ENCODE measurements at places on chromosomes 12 and 14. TPM values are rescaled to one million over a fixed set of nuclear protein-coding genes. Genes with fewer than 3 reads are reported as not detected.

Gene TROAP
- 37.3 TPM for total RNA-seq

Gene C14orf132
- 3.8 TPM for total RNA-seq

Gene PLEKHH1
- total RNA-seq = 0.47 TPM

Gene OR6C3
- not detected for total RNA-seq

Gene KLRB1
- total RNA-seq = not detected

Gene VDR
- total RNA-seq = 15.9 TPM

Gene ANKRD33
- total RNA-seq = not detected

Gene TMTC1
- total RNA-seq = 9.5 TPM

DNA sequence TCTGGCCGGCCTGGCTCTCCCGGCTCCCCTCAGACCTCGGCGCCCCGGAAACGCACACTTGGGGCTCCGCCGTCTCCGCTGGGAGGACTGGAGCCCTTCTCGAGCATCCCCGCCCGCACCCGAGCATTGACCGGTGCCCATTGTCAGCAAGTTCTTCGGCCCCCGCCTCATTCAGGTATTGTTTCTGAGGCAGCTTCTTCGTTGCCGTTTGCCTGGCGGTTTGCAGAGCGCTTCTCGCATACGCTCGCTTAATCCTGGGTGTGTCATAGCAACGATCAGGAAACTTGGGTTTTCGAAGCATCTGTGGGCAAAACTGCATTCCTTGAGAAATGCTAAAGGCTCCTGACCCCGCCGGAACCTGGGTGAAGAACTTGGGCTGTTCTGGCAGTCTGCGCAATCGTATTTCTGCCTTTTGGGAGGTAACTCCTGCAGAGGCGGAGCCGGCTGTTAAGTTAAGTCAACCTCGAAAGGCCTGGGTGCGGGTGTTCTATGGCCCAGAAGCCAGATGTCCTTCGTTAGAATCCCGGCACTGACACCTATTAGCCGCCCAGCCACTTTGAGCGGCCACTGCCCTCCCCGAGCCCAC lies 518 bp downstream of the GSKIP start:
- peak; percentile 23 for DNase-seq

- DNase-seq = no peak
Measured at GRCh38 chr14:45381091-45381490, 128.1 kb upstream of the MIS18BP1 start.

- DNase-seq = no peak
Measured at GRCh38 chr12:21655591-21655990, 2.1 kb downstream of the LDHB start.

DNA sequence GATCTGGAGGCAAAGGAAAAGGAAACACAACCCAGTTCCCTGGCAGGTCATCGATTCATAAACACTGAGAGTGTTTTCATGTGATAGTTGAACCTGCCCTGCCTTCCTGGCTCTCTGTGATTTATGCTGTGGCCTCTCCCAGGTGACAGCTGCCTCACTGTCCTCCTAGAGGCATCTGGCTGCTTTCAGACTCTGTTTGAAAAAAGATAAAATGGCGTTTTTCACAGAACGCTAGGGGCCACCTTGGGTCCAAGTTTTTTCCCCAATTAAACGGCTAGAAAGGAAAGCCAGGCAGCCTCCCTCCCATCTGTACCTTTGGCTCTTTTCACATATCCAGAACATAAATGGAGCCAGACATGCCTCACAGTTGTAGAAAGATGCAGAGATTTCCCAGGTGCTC lies 252.6 kb upstream of the CCDC196 start:
- DNase-seq = no peak

DNA sequence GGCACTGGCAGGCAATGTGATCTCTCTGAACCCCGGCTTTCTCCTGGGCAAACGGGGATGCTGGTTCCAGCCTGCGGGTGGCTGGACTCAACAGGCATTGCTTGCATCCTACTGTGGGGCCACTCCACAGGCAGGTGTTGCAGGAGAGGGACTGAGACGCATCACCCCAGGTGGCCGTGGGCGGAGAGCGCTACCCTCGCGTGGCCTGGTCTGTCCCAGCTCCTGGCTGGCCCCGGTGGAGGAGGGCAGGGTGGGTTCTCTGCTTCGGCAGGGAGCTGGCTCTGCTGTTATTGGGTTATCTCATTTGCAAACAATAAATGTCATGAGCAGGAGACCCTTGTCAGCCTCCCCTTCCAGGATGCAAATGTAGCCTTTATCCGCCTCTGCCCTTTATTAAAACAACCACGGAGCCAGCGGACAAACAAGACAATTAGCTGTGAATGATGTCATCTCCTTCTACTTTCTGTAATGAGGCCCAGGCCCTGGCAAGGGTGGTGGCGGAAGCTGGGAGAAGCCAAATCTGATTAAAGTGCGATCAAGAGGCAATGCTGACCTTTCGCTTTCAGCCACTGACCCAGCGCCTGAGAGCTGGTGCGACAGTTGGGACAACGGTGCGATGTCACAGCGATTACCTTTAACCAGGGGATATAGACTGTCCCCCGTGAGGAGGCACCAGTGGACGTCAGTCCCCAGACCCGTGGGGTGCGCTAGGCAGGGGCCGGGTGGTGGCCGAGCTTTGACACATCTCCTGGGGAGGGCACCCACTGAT lies 161.8 kb downstream of the KIF26A start:
- no peak for DNase-seq

DNA sequence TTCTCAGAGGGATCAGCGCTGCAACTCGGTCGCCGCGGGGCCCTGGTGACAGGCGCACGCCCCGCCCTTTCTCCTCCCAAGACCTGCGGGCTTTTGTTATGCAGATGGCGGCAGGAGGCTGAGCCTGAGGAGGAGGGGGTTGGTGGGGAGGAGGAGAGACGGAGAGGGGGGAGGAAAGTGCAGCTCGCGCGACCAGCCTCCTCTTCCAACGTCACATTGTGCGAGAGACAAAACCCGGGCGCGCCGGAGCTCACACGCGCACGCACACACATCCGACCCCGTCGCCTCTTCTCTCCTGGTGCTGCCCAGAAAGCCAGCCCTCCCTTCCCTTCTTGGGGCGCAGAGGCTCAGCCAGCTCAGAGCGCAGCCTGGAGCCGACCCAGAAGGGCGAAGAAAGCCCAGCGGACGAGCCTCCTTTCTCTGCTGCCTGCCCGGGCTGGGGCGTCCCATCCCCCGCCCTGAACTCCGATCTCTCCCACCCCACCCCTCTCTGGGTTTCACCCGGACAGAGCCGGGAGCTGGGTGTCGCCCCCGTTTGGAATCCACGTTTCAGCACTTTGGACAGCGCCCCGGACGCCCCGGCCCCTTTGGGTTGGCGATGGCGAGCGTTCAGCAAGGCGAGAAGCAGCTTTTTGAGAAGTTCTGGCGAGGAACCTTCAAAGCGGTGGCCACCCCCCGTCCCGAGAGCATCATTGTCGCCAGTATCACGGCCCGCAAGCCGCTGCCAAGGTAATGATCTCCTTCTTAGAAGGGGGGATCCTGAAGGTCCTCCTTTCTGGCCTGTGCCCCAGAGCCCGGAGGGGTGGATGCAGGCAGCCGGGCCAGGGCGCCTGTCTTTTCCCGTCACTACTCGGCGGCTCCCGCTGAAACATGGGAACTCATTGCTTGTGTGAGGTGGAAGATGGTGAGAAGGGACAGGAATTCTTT lies at the start of gene SRRM4:
TSS of gene SRRM4 (plus strand) at position 257 of the 927 bp plus-strand sequence. CDS start at position 599, 342 bp downstream.
- DNase-seq = no peak

DNA sequence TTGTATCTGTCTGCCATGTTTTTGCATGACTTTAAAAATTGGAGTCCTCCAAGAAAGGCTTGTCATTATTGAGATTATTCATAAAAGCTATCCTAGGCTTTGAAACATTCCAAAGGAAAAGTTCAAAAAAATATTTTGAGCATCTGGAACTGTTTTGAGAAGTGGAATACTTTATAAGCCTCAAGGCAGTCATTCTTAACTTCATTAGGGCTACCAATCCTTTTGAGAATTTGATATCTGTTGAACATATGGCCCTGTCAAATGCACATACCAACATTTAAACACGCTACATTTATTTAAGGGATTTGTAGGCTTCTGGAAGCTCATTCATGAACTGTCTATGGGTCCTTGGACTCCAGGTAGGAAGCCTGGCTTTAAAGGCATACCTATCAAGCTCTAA lies 77.0 kb downstream of the TMEM117 start:
- no peak for DNase-seq

DNA sequence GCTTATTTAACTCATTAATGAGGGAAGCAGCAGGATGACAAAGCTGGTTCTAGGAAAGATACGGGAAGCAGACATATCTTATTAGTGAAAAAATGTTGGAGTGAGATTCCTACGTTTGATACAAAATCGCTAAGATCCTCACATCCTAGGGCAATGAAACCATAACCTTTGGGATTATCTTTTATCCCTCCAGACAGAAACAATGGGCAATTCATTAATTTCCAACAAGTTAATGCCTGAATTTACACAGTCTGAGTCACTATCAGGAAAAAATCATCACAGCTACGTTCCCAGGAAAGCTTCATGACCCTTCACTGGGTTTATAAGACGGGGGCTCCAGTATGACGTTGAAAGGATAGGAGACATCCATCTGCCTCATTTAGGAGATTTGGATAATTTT lies 45.0 kb downstream of the SLC24A4 start:
- DNase-seq = no peak

- DNase-seq = no peak
Measured at GRCh38 chr12:122293081-122293480, 26.8 kb upstream of the VPS33A start.

DNA sequence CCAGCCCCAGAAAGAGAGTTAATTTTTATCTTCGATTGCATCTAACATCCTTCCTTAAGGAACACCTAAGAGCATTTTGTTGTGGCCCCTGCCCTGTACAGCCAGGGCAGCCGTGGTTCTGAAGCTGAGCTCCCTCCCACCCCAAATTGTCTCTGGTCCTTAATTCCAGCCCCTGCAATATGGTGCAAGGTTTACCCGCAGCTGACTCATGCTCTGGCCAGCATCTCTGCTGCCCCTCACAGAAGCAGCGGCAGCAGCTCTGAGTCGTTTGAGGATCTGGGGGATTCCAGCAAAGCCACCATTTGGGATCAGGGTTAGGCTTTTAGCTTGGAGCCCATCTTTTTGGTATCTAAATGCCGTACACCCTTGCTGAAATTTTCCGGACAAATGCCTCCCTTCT lies 3.3 kb downstream of the DLK1 start:
- no peak for DNase-seq

- DNase-seq = no peak
Measured at GRCh38 chr12:40238266-40238902, 13.6 kb downstream of the LRRK2 start.

- no peak for DNase-seq
Measured at GRCh38 chr14:81485781-81486180, 47.9 kb downstream of the SEL1L start.

- peak; percentile 16 for DNase-seq
Measured at GRCh38 chr12:108425238-108425795, 86.2 kb upstream of the CMKLR1 start.

DNA sequence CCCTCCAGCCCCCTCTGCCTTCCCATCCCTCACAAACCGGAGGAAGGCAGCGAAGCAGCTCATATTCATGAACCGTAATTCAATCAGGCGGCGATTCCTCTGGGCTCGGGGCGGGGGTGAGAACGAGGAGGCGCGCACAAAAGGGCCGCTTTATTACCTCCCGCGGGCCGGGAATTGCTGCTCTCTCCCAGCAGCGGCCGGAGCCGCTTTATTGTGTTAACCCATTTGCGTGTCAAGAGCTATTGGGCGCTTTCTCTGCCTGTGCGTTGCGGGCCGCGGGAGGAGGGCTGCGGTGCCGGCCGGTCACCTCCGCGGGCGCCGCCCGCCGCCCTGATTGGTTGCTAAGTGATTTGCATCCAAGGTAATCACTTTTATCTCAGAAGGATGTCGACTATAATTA lies 4.8 kb downstream of the FAM222A start:
- no peak for DNase-seq

DNA sequence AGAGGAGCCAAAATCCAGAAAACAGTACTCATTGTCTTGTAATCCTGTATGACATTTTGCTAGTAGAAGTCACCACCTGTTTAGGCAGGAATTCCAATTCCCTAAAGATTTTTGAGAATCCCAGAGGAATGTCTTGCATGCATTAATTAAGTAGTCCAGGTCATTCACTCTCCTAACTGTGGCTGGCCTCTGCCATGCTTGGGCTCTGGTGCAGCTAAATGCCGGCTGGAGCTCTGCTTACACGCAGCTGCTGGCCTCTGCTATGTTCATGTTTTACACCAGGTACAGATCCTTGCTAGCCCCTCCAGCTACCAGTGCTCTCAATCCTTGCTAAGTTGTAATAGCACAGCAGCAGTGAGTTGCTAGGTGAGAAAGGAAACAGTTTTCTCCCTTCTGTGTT lies 16.3 kb upstream of the HIF1A start:
- no peak for DNase-seq

- no peak for DNase-seq
Measured at GRCh38 chr14:99348816-99349614, 77.0 kb upstream of the BCL11B start.

DNA sequence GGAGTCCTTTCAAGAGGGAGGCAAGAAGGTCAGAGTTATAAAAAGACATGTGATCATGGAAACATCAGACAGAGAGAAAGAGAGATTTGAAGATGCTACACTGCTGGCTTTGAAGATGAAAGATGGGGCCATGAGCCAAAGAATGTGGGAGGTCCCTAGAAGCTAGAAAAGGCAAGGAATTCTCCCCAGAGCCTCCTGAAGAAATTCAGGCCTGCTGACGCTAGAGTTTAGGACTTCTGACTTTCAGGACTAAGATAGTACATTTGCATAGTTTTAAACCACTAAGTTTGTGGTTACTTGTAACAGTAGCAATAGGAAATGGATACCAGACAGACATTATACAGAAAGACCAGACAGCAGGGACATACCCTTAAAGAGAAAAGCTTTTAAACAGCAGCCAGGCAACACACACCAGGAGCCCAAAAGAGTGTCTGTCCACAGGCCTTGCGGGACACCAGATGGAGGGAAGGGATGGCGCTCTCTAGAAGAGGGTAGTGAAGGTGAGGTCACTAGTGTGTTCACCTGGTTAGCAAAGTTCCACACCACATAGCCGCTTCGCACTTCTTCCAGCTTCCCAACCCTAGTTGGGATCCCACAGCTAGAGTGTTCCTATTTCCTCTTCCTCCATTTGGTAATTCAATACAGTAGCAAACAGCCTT lies 29.7 kb upstream of the CEBPE start:
- no peak for DNase-seq

- no peak for DNase-seq
Measured at GRCh38 chr12:106108185-106108835, 30.4 kb downstream of the NUAK1 start.

- peak; percentile 29 for DNase-seq
Measured at GRCh38 chr12:102120886-102121285, 903 bp downstream of the PARPBP start.

- DNase-seq = no peak
Measured at GRCh38 chr12:63206909-63207308, 55.9 kb upstream of the AVPR1A start.

DNA sequence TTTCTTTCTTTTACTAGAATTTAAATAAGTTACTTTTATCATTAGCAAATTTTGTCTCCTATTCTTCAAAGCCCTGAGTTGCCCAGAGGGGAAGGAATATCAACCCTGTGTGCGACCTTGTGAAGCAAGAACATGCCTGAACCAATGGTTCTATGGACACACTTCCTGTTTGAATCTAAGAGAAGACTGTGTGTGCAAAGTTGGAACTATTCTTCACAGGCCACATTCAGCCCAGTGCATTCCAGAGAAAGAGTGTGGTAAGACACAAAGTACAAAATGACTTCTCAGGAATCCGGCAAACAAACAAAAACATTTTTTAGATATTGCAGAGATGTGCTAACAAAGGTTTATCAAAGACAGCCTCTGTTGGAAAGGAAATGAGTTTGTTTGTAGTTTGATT lies 90.8 kb upstream of the PTPRQ start:
- no peak for DNase-seq

- no peak for DNase-seq
Measured at GRCh38 chr12:101040936-101041335, 169.1 kb downstream of the SLC5A8 start.

GRCh38 chr12:48125985-48126384 lies 6.8 kb downstream of the PFKM start:
- no peak for DNase-seq
